ENCODE measurements at places on chromosomes 12 and 14.

DNA sequence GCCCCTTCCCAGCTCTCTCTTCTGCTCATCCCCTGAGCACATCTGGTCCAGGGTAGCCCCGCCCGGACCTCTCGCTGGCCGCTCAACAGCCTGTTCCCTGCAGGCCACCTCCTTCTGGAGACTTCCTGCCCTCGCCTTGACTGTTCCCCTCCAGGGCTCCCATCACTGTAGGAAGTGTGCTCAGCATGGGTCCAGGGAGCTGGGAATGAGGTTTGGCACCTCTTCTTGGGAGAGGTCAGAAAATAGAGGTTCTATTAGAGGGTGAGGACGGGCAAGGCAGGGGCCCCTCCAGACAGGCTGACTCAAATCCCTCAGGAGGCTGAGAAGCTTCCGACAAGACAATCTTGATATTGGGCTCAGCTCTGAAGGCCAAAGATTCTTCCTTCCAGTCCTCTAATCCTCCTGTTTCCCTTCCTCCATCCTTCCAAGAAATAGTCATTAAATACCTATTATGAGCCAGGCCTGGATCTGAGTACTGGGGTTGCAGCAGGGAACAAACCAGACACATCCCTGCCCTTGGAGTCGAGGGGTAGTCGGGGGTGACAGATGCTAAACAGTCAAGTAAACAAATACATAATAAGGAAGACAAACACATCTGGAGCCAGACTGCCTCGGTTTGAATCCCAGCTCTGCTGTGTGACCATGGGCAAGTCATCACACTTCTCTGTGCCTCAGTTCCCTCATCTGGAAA, 30.6 kb downstream of the CMKLR1 start:
- no peak for DNase-seq

DNA sequence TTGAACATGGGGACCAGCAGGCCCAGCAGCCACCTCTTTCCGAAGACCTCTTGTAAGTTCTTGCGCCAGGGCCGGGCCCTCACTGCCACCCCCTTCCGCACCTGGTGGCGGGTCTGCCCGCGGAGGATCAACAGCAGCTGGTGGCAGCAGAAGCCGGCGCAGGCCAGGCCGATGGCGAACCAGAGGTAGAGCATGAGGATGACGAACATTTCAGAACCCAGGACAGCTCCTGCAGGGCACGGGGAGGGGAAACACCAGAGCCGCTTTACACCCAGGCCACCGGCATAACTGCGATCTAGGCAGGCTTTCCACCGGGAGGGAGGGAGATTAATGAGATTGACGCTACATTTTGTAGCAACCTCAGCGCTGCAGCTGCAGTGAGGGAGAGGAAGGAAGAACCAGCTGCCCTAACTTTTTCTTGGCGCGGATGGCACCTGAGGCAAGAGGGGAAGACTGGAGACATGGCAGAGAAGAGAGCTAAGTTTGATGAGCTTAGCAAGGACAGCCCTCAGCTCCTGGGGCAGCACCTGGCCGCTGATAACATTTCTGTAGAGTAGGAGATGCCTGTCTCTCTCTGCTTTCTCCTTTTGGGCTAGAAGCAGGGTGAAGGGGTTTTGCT, 7.8 kb downstream of the ZDHHC22 start:
- no peak for DNase-seq

- no peak for DNase-seq
Observed at GRCh38 chr12:109029411-109029810, 8.5 kb upstream of the SVOP start.

DNA sequence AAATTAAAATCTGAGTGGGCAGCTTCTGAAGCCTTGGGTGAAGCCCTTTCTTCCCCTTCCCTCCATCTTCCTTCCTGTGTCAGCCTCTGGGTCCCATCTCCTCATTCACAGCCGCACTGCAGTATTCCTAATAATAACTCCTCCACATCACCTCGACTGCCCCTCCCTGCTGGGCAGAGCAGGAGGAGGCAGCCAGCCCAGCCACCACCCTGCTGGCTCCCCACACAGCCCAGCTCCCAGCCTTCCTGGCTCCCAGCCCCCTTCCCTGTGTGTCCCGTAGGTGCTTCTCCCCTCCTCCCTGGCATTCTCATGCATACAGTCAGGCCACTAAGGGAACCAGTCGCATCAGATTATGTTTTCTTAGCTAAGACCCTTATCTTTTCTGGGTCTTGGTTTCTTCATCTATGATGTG, 3.7 kb downstream of the IFFO1 start:
- DNase-seq: no peak

GRCh38 chr12:123401753-123402683, 18.1 kb downstream of the KMT5A start:
- no peak for DNase-seq

DNA sequence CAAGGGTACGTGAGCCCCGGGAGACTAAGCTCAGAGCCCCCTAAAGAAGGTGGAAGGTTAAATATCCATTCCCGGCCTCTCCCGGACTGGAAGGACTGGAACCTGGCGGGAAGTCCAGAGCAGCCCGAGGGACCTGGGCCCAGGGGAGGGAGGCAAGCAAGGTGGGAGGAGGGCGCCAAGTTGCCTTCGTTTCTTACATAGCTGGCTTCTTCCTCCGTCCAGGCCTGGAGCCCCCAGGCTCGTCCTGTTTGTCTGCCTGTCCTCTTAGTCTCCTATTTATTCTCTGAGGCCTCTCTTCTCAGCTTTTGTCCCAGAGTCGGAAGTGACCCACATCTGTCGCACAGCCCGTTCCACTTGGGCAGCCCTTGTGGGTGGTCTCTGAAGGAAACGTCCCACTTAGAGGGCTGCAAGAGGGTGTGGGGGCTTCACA, 745 bp downstream of the PCK2 start:
- DNase-seq: no peak

DNA sequence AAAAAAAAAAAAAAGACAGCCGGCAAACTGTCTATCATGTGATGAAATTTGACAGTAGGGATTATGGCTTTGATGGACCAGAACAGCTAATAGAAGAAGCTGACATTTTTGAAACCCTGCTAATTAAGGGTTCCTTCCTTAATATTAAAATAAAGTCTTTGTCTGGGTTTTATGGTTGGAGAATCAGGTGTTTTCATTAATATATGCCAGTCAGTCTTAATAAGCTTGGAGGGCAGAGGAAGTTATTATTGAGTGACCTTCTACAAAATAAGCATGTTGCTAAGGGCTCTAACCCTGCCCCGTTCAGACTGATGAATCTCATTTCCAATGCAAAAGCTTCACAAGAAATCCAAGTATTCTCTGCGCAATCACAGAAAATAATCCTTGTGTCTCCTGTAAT, 289.8 kb downstream of the EGLN3 start:
- no peak for DNase-seq

DNA sequence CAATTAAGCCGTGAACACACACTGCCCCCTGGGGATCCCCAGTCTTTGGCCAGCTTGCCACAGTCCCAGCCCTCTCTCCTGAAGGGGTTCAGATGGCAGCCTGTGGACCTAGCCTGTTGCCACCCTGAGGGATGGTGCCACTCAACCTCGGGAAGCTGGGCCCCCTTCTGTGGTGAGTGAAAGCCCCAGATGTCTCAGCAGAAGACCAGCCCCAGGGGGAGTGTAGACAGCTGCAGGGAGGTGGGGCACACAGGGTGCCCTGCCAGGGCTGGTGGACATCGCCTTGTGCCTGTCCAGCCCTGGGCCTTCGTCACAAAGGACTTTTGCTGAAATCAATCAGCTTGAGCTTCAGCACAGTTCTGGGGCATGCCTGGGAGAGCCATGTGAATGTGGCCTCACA, 32.4 kb downstream of the C14orf132 start:
- no peak for DNase-seq
